Tibial nerve (tissue), 4 donors: ENCODE measurements at places on chromosomes 7 and 10. TPM values are rescaled to one million over a fixed set of nuclear protein-coding genes. Genes with fewer than 3 reads are reported as not detected.

GRCh38 chr10:31584876-31585275 lies 265.9 kb downstream of the ZEB1 start:
- DNase-seq: no peak

DNA sequence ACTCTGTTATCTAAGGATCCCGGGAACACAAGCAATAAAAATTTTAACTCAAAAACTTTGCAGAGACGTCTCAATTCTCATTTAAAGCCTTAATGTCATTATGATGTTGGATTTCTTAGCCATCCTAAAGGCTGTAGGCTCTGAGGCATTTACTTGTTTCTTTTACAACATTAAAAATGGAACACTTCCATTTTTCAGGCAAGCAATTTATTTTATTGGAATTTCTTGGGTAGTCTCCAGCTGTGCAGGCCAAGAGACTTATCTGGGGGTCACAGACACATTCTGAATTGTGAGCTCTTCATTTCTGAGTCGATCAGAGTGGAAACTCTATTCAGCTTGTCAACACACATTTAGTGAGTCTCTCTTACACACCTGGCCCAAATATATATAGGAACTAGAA lies 48.0 kb upstream of the KIF5B start:
- no peak for DNase-seq

DNA sequence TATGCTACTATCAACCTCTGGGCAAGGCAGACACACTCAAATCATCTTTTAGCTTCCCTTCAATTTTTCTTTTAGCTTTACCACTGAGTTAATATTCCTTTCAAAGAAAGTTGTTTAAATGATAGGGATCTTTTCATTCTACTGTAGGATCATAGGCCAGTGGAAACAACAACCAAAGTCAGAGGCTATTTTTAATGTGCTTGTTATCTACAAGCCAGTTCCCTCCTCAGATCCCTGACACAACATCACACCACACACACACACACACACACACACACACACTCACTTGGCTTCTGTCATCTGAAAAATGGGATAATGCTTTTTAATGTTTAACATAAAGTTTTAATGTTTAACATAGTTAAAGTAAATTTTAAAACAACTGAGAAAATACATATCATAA lies 106.7 kb upstream of the CAV2 start:
- DNase-seq: no peak

DNA sequence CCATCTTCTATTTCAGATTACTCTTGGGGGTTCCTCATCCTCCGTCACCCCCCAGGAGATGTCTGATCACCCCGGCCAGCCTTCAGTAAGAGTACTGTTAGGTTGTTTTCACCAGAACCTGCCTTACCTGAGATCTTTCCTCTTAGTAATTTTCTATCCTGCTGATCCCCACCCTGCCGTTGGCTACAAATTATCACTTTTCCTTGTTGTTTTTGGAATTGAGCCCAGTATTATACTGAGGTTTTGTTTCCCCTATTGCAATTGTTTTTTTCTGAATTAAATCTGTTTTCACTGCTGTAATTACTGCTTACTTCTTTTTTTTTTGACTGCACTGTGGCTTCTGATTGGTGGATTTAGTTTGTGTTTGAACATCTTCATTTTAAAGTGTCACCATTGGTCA lies 14.7 kb downstream of the SPAM1 start:
- no peak for DNase-seq

GRCh38 chr7:102843850-102844249 lies 69.0 kb upstream of the LRRC17 start:
- DNase-seq: no peak

- DNase-seq: no peak
These were observed 30.4 kb upstream of the DGKI start for GRCh38 chr7:137877027-137877675.

DNA sequence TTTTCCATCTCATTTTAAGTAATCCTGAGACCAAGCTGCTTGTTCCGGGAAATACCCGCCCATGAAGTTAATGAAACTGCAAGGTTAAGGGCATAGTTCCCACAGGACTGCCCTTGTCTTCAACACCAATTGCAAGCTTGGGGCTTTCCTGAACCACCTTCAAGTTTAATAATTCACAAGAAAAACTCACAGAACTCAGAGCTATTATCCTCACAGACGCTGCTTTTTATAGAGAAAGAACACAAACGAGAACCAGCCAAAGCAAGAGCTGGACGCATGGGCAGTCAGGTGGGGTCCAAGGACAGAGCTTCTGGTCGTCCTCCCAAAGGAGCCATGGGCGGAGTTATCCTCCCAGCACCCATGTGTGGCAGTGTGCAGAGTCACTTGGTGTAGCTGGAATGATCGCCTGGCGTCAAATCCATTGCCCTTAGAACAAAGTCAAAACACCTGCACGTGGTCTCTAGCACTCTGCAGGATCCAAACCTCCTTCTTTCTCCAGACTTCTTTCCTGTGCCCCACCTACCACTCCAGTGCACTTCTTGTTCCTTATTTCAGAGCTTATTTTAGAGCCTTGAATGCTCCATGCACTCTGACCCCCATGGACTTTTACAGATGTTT lies 56.7 kb downstream of the SNX10 start:
- DNase-seq: no peak

GRCh38 chr10:49272251-49273081 lies 26.5 kb upstream of the C10orf71 start:
- peak; percentile 28 for DNase-seq

DNA sequence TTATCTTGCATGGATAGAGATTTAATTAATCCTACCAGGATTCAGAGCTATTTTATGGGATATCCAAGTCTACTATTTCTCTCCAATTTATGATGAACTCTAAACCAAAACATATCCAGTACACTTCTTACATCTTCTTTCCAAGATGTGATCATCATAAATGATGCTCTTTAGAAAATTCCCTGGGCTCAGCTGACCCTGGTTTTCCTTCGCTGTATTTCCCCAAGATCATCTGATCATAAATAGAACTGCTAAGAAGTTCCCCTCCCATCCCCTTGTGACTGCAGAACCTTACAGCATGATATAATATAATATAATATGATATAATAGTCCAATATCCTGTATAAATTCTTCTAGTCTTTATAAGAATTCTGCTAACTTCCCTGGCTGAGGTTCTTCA lies 114.6 kb upstream of the LYZL2 start:
- DNase-seq: no peak

DNA sequence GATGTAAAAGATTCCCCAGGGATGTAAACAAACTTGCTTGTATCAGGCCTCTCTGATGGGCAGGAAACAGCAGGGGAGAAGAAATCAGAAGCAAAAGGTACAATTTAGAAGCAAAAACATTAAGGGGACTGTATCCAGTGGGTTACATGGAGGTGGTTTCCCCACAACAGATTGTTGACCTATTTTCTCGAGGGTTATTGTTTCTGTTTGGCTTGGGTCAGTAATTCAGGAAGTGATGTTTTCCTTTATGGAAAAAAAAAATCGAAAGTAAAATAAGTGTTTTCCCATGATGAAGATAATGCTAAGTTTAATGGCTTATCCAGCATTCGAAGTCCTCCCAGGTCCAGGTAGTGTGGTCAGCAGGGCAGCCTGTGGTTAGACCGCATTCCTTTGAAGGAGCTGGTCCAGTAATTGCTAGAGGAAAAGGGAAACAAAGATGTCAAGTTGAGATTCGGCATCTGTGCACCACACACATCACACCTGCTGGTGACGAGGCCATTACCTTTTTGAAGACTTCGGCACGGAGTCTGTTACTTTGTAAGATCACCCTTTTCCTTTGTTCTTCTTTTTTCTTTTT lies 37.3 kb upstream of the ADAM12 start:
- DNase-seq: no peak

GRCh38 chr7:121157341-121157751 lies 168.8 kb downstream of the CPED1 start:
- DNase-seq: no peak

DNA sequence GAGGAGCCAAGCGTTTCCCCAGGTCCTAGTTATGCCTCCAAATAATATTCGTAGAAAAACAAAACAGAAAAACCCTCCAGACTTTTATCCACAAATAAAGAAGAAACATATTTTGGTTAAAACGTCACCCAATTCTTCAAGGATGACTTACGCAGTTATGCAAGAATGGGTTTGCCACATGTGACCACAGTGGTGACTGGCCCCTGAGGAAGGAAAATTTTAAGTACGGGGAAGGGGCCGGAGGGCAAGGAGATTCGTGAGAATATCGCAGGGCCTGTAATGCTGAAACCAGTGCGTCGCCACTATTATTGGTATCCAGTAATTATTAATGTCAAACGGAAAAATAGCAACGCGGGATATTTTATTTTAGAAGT lies 537 bp upstream of the MRPS24 start:
- DNase-seq: no peak

DNA sequence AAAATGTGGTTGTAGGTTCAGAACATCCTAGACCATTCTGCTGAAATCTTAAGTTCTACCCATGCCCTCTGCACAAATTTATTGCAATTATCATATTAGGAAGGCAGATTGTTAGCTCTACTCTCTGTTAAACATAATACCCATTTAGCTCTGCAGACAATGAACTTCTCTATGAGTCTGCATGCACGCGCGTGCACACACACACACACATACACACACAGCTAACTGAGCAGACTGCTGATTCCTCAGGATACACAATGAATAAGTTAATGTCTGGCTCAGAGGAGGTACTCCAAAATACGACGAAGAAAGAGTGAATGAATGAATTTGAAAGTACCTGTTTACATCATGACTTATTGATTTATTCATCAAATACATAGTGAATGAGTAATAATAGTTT lies 276.2 kb upstream of the SORCS1 start:
- DNase-seq: no peak

DNA sequence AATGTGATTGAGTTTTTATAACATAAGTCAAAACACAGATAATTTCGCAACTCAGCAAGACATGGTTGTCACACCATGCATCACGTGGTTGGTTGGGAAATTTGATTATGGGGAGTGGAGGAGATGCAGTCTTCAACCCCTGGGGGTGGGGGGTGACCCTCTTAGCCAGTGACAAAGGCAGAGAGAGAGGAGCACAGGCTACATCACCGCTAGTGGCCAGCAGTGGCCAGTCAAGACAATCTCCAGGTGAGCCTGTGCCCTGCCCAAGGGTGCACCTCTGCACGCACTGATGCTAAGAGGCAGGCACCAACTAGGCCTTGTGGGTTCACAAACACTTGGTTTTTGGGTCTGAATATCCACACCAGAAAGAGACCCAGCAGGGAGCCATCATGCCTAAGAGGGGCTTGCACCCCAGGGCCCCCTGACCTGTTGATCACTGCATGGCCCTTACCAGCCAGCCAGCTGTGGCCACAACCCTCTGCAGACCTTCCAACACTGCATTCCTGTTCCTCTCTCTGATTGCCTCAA lies 244.4 kb downstream of the FANK1 start:
- DNase-seq: no peak

DNA sequence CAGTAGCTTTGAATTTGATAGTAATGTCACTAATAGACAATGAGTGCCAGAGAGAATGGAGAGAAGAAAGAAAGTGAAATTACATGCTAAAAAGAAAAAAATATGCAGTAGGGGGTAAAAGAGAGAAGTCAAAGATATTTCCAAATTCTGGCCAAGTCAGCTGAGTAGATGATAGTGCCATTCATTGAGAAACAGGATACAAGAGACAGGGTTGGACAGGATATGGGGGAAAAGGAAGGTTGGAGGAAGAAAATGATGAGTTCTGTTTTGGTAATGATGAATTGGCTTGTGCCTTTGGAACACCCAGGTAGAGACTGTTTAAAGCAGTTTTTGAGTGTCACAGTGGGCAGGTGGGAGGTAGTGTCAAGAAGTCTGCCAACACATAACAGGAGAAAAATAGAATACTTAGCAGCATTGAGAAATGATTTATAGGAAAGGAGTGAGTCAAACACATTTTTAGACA lies 78.3 kb downstream of the LRRC17 start:
- DNase-seq: no peak

- no peak for DNase-seq
These were observed 17.2 kb upstream of the GATA3 start for GRCh38 chr10:8037199-8037801.

DNA sequence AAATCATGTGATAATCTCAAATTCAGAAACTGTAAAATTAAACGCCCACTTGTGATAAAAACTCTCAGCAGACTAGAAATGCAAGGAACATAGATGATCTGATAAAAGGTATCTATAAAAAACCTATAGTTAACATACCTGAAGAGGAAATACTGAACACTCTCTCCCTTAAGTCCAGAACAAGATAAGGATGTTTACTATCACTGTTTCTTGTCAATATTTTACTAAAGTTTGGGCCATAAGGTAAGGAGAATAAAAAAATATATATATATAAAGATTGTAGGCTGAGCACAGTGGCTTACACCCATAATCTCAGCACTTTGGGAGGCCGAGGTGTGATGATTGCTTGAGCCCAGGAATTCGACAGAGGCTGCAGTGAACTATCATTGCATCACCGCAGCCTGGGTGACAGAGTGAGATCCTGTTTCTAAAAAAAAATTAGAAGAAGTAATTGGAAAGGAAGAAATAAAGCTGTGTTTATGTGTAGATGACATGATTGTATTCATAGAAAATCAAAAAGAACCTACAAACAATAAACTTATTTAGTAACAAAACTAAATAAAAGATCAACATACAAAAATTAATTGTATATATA lies 28.4 kb downstream of the MPLKIP start:
- no peak for DNase-seq

- DNase-seq: no peak
These were observed 3.7 kb downstream of the PDZD7 start for GRCh38 chr10:101027106-101027720.

GRCh38 chr7:6399351-6399750 lies 48.4 kb downstream of the DAGLB start:
- no peak for DNase-seq

- DNase-seq: no peak
These were observed 151.5 kb downstream of the SLIT1 start for GRCh38 chr10:97034301-97034700.

GRCh38 chr7:87316097-87316700 lies 29.3 kb upstream of the CROT start:
- no peak for DNase-seq

GRCh38 chr7:104779888-104780287 lies 234.1 kb upstream of the KMT2E start:
- DNase-seq: no peak

DNA sequence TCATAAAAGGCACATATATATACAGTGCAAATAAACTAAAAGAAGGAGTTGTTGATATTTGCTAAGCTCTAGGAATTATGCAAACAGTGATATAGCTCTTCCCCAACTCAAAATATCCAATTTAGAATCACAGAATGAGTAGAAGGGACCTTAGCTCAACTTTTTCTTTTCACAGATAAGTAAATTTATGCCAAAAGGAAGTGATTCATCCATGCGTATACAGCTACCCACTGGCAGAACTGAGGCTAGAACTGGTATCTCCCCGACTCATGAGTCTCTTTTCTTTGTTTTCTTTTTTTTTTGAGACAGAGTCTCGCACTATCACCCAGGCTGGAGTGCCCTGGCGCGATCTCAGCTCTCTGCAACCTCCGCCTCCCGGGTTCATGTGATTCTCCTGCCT lies 54.2 kb upstream of the SVIL start:
- DNase-seq: no peak

- DNase-seq: no peak
These were observed 123.0 kb upstream of the SP4 start for GRCh38 chr7:21304808-21305375.

- DNase-seq: no peak
These were observed 216.4 kb downstream of the HECW1 start for GRCh38 chr7:43328785-43329380.

The ARHGEF35 gene
- 2.1 TPM for total RNA-seq

The TBC1D12 gene
- total RNA-seq: 30.0 TPM

The SPDYE6 gene
- not detected for total RNA-seq

The AGMO gene
- total RNA-seq: 14.0 TPM

The CHST3 gene
- 45.4 TPM for total RNA-seq

The MLLT10 gene
- 40.6 TPM for total RNA-seq

The GRID1 gene
- 16.3 TPM for total RNA-seq

The ACBD7 gene
- 12.0 TPM for total RNA-seq

The TMEM213 gene
- total RNA-seq: not detected

The COX19 gene
- total RNA-seq: 21.3 TPM

The AGBL3 gene
- total RNA-seq: 1.3 TPM
